ENCODE measurements at places on chromosomes 2 and 18.
A peak's percentile ranks its signal among the peaks of the same experiment; 100 is the strongest.

DNA sequence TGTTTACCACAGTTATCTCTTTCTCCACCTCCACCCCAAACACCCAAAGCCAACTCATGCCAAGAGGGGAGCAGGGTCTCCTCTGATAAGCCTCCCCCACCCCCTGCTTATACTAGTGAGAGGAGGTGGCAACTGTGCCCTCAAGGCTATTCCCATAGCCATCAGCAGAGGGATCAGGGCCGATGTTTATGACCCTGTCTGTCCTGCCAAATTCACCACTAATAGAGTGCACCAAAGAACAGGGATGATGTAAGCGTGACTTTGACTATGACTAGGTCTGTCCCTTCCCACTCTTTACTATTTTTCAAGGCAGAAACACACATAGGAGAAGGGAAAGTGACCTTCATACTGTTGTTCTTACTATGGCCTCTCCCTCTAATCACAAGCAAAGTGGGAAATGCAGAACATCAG is 74.6 kb downstream of the CLHC1 start:
- DNase-seq = no peak

GRCh38 chr2:168633200-168633599 is 169.2 kb upstream of the NOSTRIN start:
- DNase-seq = no peak

DNA sequence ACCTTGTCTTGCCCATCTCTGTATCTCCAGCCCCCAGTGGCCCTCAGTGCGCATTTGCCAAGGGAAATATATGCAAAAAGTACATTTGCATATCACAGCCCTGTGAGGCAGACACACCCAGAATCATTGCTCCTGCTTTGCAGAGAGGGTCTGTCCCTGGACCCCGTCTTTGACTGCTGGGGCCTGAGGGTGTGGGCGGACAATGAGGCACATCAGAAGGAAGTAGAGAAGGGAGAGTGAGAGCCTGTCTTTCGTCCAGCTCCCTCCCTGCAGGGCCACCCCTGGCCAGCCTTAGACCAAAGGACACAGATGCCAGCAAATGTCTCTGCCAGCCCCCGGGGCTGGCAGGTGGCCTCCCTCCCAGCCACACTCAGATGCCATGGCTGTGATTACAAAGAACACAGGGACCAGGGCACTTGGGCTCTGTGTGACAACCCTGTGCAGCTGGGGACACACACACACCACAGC is 516.2 kb upstream of the MYT1L start:
- DNase-seq = no peak

DNA sequence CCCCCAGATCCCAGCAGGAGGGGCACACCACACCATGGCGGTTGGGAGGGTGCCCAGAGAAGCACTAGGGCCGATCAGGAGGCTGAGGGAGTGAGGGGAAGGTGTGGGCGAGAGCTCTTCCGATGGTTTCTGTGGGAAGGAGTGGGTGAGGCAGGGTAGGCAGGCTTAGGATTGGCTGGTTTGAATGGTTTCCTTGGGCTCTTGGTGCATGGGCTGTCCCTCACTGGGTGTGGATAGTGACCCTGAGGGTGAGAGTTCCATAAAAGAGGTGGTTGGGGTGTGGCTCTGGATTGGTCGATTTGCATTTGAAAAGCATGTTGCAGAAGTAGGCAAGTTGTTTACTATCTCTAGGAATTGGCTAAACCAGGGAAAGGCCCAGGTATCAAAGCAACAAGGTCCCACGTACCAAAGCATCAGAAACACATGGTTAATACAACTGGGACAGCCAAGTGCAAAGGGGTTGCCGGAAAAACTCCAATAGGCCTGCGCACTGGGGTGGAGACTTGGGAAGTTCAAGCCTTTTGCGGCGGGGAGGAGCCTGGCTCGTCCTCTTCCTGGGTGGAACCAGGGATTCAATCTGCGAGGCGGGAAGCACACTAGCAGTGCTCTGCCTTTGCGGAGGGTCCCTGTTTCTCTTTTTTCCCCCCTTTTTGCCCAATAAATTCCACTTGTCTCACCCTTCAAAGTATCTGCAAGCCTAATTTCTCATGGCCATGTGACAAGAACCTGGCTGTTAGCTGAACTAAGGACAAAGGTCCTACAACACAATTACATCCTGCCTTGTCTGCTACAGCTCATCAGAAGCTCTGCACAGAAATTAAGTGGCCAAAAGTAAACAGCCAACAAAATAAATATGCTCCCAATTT is 43.2 kb downstream of the IL1R2 start:
- no peak for DNase-seq

GRCh38 chr2:215933151-215933550 is 80.2 kb downstream of the MREG start:
- no peak for DNase-seq

DNA sequence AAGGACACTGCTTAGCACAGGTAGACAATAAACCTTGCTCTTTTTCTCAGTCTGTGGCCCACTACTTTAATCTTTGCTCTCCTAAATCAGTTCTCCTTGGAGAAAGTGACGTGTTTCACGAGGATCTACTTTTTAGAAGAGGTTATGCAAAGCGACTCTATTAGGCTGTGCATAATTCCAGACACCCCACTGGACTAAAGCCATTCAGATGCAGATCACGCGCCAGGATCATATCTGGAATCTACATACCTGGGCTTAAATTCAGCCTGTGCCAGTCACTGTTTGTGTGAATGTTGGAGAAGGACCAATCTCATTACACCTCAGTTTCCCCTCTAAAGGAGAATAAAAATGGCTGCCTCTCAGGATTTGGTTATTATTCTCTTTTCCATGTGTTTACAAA is 413.0 kb upstream of the MYT1L start:
- DNase-seq = no peak

GRCh38 chr18:9419956-9420631 is 55.2 kb upstream of the RALBP1 start:
- peak; percentile 36 for DNase-seq

GRCh38 chr18:939958-940357 is 35.3 kb downstream of the ADCYAP1 start:
- DNase-seq = no peak

GRCh38 chr2:13515254-13515653 is 798.5 kb downstream of the TRIB2 start:
- DNase-seq = no peak

- no peak for DNase-seq
These were observed 67.3 kb downstream of the CCBE1 start for GRCh38 chr18:59629894-59630293.

DNA sequence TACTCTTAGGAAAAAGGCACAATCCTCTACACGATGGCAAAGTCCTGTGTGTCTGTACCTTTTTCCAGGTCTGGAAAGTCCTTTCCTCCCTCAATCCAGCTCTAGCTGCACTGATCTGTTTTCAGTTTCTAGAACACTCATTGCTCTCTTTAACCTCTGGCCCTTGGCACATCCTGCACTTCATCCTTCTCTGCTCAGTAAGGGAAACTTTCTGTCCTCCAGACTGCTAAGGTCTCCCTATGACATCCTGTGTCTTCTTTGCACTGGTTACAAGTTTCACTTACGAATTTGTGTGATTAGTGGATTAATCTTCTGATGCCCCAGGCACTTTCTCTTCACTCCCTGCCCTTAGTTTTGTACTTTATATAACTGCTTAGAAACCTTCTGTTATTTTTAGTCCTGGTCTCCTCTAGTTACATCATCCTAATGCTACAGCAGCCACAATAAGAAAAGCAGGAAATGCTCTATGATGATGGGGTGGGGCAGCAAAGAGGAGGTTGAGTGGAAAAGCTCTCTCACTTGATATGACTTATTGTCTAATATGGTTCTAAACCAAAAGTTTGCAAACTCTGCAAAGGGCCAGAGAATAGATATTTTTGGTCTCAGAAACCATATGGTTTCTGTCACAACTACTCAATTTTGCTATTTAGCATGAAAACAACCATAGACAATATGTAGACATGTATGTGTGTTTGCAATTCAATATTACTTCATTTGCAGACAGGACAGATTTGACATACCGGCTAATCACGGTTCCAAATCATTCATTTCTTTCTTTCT is 568.2 kb downstream of the THSD7B start:
- DNase-seq = peak; percentile 12

- no peak for DNase-seq
These were observed 502.2 kb upstream of the SETBP1 start for GRCh38 chr18:44178476-44178875.

GRCh38 chr2:183185534-183185933 is 61.3 kb downstream of the NUP35 start:
- DNase-seq = no peak

GRCh38 chr2:136297994-136298393 is 180.0 kb upstream of the CXCR4 start:
- no peak for DNase-seq

Data from HT1080 (cell line).